Panc1 (cell line): ENCODE measurements at places on chromosomes 1 and 21. TPM values are rescaled to one million over a fixed set of nuclear protein-coding genes. Genes with fewer than 3 reads are reported as not detected.

The ADGRL4 gene
- total RNA-seq, result not detected

The PLA2G4A gene
- not detected for total RNA-seq

The C1orf116 gene
- 0.08 TPM for total RNA-seq

The C1orf56 gene
- 2.7 TPM for total RNA-seq

GRCh38 chr1:37439349-37439995 lies 34.9 kb upstream of the ZC3H12A start:
- no peak overlapping the region for H3K27ac ChIP-seq
- H3K4me1 ChIP-seq, result no peaks in the 10 kb centered on the region
- no peaks in the 10 kb centered on the region for H3K36me3 ChIP-seq
- DNase-seq, result no peak

GRCh38 chr1:233735331-233735730 lies 121.4 kb downstream of the KCNK1 start:
- H3K27ac ChIP-seq, result no peak overlapping the region
- no peak for DNase-seq
- H3K27me3 ChIP-seq, result peaks cover 6% of the 10 kb centered on the region; the same call in 1 of the 2 replicates
- no peak overlapping the region for H3K4me3 ChIP-seq

- no peaks in the 10 kb centered on the region for H3K36me3 ChIP-seq
- no peak overlapping the region for H3K4me3 ChIP-seq
- H3K27ac ChIP-seq, result no peak overlapping the region
- H3K27me3 ChIP-seq, result no peaks in the 10 kb centered on the region
- H3K4me1 ChIP-seq, result no peaks in the 10 kb centered on the region
Observed at GRCh38 chr21:44318489-44319285, 18.8 kb downstream of the PFKL start.

GRCh38 chr1:153801786-153802697 lies 26.8 kb downstream of the SLC27A3 start:
- 0 out of 2 replicates have a peak, but pooled peaks cover under 1% of the 10 kb centered on the region for H3K36me3 ChIP-seq
- no peaks in the 10 kb centered on the region for H3K27me3 ChIP-seq
- no peak overlapping the region for H3K27ac ChIP-seq
- DNase-seq, result no peak
- no peak overlapping the region for H3K4me3 ChIP-seq

DNA sequence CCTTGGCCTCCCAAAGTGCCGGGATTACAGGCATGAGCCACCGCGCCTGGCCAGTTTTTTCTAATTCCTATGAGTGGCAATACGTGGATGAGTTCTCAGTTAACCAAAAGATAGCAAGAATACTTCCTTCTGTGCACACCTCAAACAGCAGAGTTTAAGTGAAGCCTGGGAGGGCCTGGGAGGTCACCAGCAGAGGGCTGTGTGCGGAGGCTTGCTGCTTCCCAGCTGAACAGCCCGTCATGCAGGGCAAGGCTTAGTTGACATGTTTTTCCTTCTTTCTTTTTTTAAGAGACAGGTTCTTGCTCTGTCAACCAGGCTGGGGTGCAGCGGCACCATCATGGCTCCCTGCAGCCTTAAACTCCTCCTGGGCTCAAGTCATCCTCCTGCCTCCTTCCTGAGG lies 17.8 kb downstream of the GNG4 start:
- H3K27me3 ChIP-seq, result no peaks in the 10 kb centered on the region
- H3K36me3 ChIP-seq, result no peaks in the 10 kb centered on the region
- no peaks in the 10 kb centered on the region; the same call in 1 of the 2 replicates for H3K4me1 ChIP-seq
- H3K27ac ChIP-seq, result no peak overlapping the region
- H3K4me3 ChIP-seq, result no peak overlapping the region

GRCh38 chr1:40041466-40041838 lies 923 bp downstream of the CAP1 start:
- H3K36me3 ChIP-seq, result peaks cover 9% of the 10 kb centered on the region; the same call in 1 of the 2 replicates
- H3K27me3 ChIP-seq, result no peaks in the 10 kb centered on the region
- H3K4me1 ChIP-seq, result peaks cover 18% of the 10 kb centered on the region
- no peak for DNase-seq
- H3K4me3 ChIP-seq, result peak overlapping the region; percentile 96
- H3K27ac ChIP-seq, result peak overlapping the region; percentile 96

DNA sequence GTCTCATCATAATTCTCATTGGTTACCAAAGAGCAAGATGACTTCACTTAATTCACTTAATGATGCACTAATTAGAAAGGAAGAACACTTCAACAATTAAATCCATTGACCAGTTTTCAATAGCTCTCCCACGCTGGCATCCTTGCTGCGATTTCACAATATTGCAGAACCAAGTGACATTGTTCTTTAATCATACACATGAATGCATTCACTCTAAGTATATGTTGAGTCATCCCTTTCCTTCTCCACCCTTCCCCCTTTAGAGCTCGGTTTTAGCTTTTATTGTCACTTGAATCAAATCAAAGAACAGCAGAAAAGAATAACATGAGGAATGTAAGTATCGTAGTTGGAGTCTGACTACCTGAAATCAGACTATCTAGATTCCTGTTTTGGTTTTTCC lies 233.6 kb upstream of the FMN2 start:
- H3K4me1 ChIP-seq, result no peaks in the 10 kb centered on the region
- DNase-seq, result no peak
- no peak overlapping the region for H3K27ac ChIP-seq
- no peaks in the 10 kb centered on the region for H3K36me3 ChIP-seq
- H3K27me3 ChIP-seq, result no peaks in the 10 kb centered on the region
- H3K4me3 ChIP-seq, result no peak overlapping the region

- no peaks in the 10 kb centered on the region for H3K27me3 ChIP-seq
- no peaks in the 10 kb centered on the region for H3K4me1 ChIP-seq
- no peak for DNase-seq
- H3K36me3 ChIP-seq, result no peaks in the 10 kb centered on the region
- no peak overlapping the region for H3K27ac ChIP-seq
- H3K4me3 ChIP-seq, result no peak overlapping the region
Observed at GRCh38 chr1:214317300-214317699, 36.3 kb downstream of the SMYD2 start.

DNA sequence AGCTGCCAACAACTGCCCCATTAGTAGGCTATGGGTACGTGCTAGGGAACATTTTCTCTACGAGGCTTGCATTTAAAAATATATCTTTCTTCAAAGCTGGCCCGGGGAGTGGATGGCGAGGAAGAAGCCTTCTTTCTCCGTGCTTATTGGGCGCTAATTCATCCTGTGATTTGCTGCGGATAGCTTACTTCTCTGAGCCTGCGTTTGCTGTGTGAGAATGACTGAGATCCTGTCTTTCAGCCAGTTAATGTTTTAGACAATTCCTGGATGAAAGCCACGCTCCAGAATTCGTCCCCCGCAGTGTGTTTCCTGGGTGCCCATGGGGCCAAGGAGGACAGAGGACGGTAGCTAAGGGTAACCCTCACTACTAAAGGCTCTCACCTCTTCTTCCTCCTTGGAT lies 57.8 kb upstream of the TARBP1 start:
- no peak overlapping the region for H3K27ac ChIP-seq
- H3K36me3 ChIP-seq, result no peaks in the 10 kb centered on the region
- no peaks in the 10 kb centered on the region for H3K27me3 ChIP-seq
- H3K4me3 ChIP-seq, result no peak overlapping the region
- H3K4me1 ChIP-seq, result no peaks in the 10 kb centered on the region; the same call in 1 of the 2 replicates

GRCh38 chr1:228375578-228376261 lies 30.9 kb downstream of the TRIM11 start:
- no peak overlapping the region for H3K4me3 ChIP-seq
- H3K27me3 ChIP-seq, result no peaks in the 10 kb centered on the region
- no peak for DNase-seq
- no peaks in the 10 kb centered on the region for H3K36me3 ChIP-seq
- H3K27ac ChIP-seq, result no peak overlapping the region

DNA sequence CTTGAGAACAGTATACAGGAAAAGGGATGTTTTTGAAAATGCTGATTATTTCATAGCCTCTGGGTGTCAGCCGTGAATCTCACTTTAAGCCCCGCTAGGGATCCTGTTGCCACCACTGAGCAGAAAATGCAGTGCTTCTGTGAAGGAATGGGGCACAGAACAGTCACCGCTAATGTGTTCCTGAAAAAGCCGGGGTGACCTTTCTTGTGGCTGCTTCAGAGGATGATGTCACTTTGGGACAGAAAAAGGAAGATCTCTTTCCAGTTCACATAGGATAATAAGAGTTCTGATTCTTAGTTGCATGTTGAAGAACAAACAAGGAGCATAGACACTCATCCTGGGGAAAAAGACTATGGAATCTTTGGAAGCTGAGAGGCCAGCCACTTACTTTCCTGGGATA lies 349.6 kb downstream of the DISC1 start:
- H3K4me3 ChIP-seq, result no peak overlapping the region
- no peaks in the 10 kb centered on the region for H3K36me3 ChIP-seq
- DNase-seq, result no peak
- no peaks in the 10 kb centered on the region for H3K4me1 ChIP-seq

DNA sequence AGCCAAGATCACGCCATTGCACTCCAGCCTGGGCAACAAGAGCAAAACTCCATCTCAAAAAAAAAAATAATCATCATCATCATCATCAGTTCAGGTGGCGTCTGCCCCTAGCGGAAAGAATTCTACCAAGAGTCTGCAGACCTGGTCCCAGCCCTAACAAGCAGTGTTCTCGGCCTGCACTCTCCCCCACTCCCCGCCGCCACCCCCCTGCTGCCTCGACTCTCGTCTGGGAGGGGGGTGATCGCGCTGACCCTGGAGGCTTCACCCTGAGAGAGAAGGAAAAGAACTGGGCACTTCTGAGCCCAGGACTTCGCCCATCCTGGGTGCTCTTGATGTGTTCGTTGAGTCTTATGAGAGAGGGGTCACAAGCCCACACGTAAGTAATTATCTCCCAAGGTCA lies 160.1 kb upstream of the TMEM51 start:
- no peaks in the 10 kb centered on the region for H3K27me3 ChIP-seq
- H3K36me3 ChIP-seq, result no peaks in the 10 kb centered on the region
- H3K4me3 ChIP-seq, result no peak overlapping the region
- H3K27ac ChIP-seq, result no peak overlapping the region
- H3K4me1 ChIP-seq, result no peaks in the 10 kb centered on the region

DNA sequence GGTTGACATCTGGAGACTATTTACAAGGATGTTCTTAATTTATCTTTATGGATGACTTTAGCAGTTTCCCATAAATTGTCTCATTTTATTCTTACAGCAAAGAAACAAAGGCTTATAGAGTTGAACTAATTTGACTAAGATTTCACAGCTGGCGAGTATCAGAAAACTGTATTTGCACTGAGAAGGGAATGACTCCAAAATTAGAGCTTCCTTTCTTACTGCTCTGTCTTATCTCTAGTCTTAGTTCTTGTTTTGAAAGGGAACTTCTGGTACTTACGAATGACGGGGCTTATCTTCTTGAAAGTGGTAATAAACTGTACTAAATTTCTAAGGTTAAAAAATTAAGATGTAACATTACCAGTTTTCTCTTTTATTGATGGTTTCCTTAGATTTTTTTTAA lies 13.6 kb downstream of the CNST start:
- no peak for DNase-seq
- H3K27ac ChIP-seq, result no peak overlapping the region
- no peaks in the 10 kb centered on the region for H3K27me3 ChIP-seq
- peaks cover 20% of the 10 kb centered on the region for H3K4me1 ChIP-seq
- H3K4me3 ChIP-seq, result no peak overlapping the region
- no peaks in the 10 kb centered on the region for H3K36me3 ChIP-seq

- no peak overlapping the region for H3K4me3 ChIP-seq
- no peaks in the 10 kb centered on the region for H3K4me1 ChIP-seq
- H3K27me3 ChIP-seq, result no peaks in the 10 kb centered on the region
- no peak for DNase-seq
- H3K27ac ChIP-seq, result no peak overlapping the region
- no peaks in the 10 kb centered on the region for H3K36me3 ChIP-seq
Observed at GRCh38 chr1:66452982-66453381, 81.0 kb upstream of the SGIP1 start.

DNA sequence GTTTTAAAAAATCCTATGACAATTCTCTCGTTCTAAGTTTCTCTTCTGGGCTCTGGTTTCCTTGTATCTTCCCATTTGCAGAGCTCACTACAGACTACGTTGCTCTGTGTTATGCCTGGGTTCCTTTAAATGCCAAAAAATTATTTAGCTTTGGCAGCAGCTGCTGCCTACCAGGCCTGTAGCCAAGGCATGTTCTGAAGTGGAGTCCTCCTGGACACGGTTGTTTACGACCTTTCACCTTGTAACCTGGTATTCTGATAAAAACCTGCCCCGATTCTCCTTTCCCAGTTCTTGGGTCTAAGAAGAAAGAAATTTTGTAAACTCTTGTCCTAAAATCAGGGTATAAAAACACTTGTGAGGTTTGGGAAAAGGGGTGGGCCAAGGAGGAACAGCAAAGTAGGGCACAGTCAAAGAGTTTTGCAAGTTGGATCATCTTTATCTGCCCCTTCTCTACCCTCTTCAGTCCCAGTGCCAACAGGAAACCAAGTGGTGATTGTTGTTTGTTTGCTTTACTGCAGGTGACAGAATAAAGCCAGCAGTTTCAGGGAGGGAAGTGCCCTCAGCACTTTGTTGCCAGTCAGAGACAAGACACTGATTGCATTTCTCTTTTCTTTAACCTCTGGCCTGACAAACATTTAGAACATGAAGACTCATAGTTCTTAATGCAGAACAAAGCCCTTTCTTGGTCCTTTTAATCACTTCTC lies 3.1 kb upstream of the TXNIP start:
- no peak for DNase-seq
- peaks cover 16% of the 10 kb centered on the region for H3K4me1 ChIP-seq
- no peak overlapping the region for H3K27ac ChIP-seq
- H3K36me3 ChIP-seq, result no peaks in the 10 kb centered on the region
- no peak overlapping the region for H3K4me3 ChIP-seq
- H3K27me3 ChIP-seq, result no peaks in the 10 kb centered on the region; the same call in 1 of the 2 replicates

DNA sequence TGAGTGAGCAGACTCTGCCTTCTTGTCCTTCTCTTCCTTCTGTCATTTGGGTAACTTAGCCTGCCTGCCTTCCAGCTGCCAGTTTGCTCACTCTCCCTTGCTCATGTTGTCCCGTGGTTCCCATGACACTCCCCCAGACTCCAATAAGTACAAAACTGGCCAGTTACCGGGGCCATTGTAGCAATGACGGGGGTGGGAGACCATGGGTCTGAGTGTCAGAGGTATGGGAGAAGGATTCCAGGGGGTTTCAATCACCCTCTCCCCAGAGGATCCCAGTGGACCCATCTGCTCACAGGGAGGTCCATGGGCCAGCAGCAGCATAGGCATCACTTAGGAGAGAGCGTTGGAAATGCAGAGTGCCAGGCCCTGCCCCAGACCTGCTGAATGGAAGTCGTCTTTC lies 51.3 kb downstream of the CAPN9 start:
- no peaks in the 10 kb centered on the region for H3K4me1 ChIP-seq
- DNase-seq, result no peak
- H3K27ac ChIP-seq, result no peak overlapping the region
- H3K4me3 ChIP-seq, result no peak overlapping the region
- H3K36me3 ChIP-seq, result no peaks in the 10 kb centered on the region

DNA sequence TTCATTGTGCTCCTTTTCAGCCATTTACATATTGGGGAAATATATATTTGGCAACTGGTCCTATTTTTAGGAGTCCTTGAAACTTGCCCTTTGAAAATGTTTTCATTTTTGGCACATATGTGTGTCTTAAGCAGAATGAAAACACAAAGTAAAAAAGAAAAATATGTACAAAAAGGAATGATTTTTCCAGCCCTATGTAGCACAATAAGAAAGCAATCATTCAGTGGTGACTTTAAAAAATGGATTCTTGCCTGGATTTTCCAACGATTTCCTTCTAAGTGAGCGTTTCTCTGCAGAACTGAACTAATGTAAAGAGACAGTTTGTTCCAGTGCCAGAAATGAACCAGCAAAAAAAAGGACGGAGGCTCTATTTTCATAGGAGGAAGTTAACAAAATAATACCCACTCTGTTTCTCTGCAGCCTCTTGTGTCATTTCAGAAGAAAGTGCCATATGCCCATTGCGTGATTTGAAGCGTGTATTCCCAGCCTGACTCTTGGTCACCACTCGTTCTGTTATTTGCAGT lies 340.1 kb downstream of the SETD4 start:
- H3K36me3 ChIP-seq, result no peaks in the 10 kb centered on the region
- no peak for DNase-seq
- no peaks in the 10 kb centered on the region for H3K4me1 ChIP-seq
- no peak overlapping the region for H3K4me3 ChIP-seq
